Liver (tissue), 10 donors: ENCODE measurements at places on chromosomes 2 and 18. TPM values are rescaled to one million over a fixed set of nuclear protein-coding genes. Genes with fewer than 3 reads are reported as not detected.

GRCh38 chr18:55314031-55314430, 274.0 kb downstream of the TCF4 start:
- no peak for DNase-seq

GRCh38 chr2:232420463-232421188, 14.0 kb downstream of the ALPG start:
- DNase-seq: no peak

- no peak for DNase-seq
Measured at GRCh38 chr18:34222307-34223163, 2.2 kb downstream of the NOL4 start.

The FSHR gene
- total RNA-seq: not detected

- no peak for DNase-seq
Measured at GRCh38 chr2:54927751-54928615, 122.3 kb downstream of the RTN4 start.

- no peak for DNase-seq
Measured at GRCh38 chr2:11502740-11503292, 31.0 kb upstream of the GREB1 start.

The ANKRD62 gene
- total RNA-seq: not detected
